ENCODE measurements at places on chromosomes 2 and 18.

GRCh38 chr2:33425586-33426031 lies 50.8 kb upstream of the RASGRP3 start:
- DNase-seq: peak; percentile 84

- DNase-seq: no peak
Observed at GRCh38 chr2:135318808-135319207, 212.2 kb downstream of the ZRANB3 start.

DNA sequence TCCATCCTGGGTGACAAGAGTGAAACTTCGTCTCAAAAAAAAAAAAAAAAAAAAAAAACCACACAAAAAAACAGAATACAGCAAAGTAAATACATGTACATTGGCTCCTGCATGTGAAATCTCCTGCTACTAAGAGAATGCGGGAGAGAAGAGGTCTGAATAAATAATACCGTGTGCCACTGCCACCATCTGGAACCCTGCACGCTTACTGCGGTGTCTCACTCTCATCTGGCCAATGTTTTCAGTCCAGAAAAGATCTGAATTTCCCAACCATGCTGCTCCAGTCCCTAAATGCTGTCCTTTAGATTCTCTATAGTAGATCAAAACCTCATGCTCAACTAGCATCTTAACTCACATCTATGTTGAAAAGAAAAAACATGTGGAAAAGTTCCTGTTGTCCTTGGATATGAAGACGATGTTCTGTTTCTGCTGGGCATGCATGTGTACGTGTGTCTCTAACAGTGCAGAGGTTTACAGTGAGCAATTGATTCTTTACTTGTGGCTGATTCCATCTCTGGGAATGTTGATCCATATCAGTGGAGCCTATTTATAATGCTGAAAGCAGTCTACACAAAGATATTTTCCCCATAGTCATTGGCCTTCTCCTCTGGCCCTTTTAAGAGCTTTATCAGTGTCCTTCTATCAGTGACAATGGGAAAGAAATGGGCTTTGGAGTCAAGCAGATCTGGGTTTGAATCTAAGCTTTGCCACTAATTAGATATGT lies 11.9 kb downstream of the STON1 start:
- no peak for DNase-seq

DNA sequence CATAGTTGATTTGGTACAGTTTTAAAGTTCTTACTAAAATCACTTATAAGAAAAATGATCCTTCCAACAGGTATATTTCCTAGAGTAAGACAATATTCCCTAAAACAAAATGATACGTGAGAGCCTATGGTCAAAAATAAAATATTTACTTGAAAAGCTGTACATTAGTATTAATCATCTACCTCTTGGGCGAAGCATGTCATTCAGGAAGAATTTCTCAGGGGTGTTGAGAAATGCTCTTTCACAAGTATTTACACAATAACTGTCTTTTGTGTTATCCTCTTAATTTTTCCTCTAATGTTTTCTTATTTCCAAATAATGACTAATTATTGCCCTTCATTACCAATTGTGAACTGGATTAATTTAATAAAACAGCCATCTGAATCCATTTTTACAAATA lies 466.3 kb downstream of the SATB2 start:
- DNase-seq: no peak

DNA sequence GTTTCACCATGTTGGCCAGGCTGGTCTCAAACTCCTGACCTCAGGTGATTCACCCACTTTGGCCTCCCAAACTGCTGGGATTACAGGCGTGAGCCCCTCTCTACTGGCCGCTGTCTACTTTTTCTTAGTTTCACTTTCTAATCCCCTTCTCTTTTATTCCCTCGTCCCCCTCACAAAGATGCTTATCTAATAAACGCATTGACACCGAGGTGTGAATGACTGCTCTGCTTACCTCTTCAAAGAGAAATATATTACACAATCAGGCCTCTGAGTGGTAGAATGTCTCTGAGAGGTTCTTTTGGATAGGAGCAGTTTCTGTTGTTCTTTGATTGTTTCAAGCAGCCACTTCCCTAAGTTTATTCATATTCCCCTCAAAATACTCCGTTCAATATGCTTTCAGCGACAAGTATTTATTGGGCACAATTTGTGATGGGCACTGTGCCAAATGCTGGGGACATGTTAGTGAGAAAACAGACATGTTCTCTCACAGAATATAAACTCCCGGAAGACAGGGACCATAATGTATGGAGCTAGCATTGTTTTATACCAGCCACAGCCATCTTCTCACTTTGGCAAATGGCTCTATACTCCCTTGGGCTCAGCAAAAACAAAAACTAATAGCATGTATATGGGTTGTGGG lies 34.7 kb upstream of the RAPH1 start:
- no peak for DNase-seq

GRCh38 chr2:66084948-66085590 lies 349.9 kb upstream of the MEIS1 start:
- no peak for DNase-seq

DNA sequence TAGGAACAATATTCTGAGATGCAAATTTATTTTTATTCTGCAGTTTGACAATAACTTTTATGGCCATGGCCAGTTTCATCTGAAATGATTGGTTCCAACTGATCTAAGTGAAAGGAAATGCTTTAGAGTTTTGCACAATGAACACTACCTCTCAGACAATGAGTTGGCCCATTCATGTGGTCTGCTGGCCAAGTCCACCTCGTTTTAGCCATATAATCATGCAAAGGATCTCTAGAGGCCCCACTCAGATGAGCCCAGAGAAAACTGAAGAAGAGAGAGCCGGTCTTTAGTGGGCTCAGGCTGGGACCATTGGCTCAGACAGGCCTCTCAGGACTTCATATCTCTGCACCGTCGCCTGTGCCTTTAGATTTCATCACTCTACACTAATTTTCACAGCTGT lies 254.7 kb downstream of the MREG start:
- peak; percentile 13 for DNase-seq

- peak; percentile 61 for DNase-seq
Observed at GRCh38 chr18:37674570-37674969, 109.0 kb upstream of the CELF4 start.

Data from kidney tubule cell (primary cell).